ENCODE measurements at places on chromosomes 5 and 9.

GRCh38 chr9:129696944-129697655 is 31.7 kb downstream of the PRRX2 start:
- DNase-seq = no peak

- no peak for DNase-seq
Measured at GRCh38 chr5:43639566-43639965, 36.6 kb downstream of the NNT start.

- no peak for DNase-seq
Measured at GRCh38 chr9:19445452-19445851, 36.6 kb downstream of the ACER2 start.

DNA sequence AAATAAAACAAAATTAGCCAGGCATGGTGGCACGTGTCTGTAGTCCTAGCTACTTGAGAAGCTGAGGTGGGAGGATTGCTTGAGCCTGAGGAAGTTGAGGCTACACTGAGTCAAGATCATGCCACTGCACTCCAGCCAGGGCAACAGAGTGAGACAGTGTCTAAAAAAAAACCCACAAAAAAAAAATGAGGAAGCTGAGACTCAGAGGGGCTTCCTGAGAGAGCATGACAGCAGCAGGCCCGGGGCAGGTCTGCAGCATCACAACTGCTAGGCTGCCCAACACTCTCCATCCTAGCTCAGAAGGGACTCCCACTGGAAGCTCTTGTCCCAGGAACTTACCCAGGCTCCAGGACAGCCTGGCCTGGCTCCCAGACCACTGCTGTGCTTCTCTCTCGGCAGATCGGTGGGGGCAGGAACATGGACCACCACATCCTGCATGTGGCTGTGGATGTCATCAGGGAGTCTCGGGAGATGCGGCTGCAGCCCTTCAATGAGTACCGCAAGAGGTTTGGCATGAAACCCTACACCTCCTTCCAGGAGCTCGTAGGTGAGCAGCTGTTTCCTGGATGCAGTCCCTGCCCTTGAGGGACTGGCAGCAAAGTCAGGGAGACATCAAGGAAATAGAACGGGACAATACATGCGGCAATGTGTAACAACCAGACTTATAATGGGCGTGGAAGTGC is 19.1 kb downstream of the PTGS1 start:
- DNase-seq = no peak

DNA sequence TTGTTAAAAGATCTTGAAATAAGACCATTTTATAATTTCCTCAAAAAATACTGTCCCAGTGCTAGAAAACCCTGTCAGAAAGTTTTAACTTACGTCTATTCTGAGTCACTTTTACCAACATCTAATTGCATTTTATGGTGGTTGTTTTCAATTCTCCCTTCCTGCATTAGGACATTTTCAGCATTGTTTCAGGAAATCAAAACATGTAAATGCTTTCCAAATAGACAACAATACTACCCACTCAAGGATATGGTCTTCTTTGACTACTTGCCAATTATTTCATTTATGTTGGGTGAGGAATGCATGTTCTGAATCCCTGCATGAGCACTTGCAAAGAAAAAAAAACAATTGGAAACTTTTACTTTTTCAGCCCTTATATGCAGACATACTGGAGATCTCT is 284.6 kb upstream of the PDE4D start:
- DNase-seq = no peak

DNA sequence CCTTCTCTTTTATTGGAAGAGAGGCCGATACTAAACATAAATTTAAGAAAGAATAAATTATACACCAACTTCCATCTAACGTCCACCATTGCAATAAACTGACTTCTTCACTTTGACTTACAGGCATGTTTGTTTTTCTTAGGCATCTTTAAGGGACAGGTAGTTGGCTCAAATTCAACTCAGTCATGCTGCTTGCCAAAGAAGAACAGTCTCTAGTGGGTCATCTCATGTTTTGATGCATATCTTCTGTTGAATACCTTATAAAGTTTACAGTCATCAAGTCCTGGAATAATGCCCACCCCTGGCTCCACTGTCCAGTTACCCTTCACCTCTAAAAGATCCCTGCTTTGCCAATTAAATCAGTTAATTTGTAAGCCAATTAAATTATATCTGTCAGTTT is 328.2 kb upstream of the GRAMD2B start:
- DNase-seq = no peak

DNA sequence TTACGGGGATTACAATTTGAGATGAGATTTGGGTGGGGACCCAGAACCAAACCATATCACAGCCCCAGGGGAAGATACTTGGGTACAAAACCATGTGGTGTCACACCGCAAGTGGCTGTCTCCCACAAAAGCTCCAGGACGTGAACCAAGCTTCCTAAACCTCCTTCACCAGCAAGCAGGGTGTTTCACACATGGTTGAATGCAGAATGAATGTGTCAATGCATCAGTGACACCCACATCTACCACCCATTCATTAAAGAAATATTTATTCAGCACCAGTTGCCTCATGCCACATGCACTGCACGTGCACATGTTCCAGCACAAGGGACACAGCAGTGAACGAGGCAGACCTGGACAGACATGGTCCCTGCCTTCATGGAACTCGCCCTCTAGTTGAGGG is 70.9 kb upstream of the SPOCK1 start:
- no peak for DNase-seq

GRCh38 chr9:97510797-97511654 is 9.6 kb downstream of the TMOD1 start:
- DNase-seq = no peak

GRCh38 chr9:4689687-4690104 is 10.3 kb downstream of the CDC37L1 start:
- no peak for DNase-seq

DNA sequence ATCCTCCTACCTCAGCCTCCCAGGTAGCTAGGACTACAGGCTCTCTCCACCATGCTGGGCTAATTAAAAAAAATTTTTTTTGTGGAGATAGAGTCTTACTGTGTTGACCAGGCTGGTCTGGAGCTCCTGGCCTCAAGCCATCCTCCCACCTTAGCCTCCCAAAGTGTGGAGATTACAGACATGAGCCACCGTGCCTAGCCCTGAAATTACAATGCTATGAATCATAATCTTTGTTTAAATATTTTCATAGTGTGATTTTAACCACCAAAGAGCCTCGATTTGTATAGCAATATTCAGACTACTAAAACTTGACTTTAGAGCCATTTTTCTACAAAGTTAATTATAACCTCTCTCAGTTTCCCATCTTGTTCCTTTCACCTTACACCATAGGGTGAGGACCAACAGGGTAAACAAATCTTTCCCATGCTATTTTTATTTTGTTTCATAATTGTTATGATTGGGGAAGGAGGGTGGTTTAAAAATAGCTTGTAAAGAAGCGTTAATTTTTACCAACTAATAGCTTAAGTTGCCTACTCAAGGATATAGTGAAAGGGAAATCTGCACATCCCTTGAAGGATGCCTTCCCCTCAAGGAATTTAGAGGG is 32.7 kb downstream of the UBE2D2 start:
- DNase-seq = no peak

- no peak for DNase-seq
Measured at GRCh38 chr9:79408200-79408599, 163.6 kb upstream of the TLE4 start.

- DNase-seq = no peak
Measured at GRCh38 chr9:122863407-122863806, 35.0 kb upstream of the PDCL start.

GRCh38 chr5:177607452-177608192 is 7.7 kb downstream of the B4GALT7 start:
- peak; percentile 68 for DNase-seq

- DNase-seq = no peak
Measured at GRCh38 chr5:102277144-102277543, 18.9 kb downstream of the SLCO4C1 start.

DNA sequence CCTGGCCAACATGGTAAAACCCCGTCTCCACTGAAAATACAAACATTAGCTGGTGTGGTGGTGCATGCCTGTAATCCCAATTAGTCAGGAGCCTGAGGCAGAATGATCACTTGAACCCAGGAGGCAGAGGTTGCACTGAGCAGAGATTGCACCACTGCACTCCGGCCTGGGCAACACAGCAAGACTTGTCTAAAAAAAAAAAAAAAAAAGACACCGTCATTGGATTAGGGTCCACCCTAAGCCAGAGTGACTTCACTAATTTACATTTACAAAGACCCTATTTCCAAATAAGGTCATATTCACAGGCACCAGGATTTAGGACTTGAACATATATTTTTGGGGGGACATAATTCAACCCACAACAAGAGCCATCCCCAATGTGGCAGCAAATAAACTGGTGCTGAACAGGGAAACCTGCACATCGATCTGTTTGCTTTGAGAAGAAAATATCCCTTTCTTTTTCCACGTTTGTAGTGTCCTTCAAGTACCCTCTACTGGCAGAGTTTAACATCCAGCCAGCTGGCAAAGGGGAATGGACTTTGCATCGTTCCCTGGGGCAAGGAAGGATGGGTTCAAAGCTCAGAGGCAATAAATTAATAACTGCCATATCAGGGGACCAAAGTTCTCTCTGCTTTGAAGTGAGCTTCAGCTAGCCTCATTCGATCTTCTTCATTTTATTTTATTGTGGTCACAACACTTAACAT is 3.7 kb upstream of the DNAJC25 start:
- no peak for DNase-seq

DNA sequence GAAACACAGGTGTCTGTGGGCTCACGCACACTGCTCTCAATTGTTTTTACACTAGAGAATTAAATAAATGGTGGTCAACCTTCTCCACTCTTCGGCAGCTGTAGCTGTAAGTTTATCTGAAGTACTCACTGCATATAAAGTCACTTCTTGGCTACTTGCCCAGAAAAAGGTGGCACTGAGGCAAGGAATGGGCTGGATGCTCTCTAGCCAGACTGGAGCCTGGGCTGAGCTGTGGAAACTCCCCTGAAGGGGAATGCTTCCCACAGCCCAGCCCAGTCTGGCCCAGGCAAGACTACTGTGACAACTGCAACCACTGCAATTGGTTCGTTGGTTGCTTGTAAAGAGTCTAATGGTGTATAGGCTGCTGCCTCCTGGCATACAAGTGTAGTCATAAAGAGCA is 4.5 kb downstream of the LEAP2 start:
- DNase-seq = no peak

DNA sequence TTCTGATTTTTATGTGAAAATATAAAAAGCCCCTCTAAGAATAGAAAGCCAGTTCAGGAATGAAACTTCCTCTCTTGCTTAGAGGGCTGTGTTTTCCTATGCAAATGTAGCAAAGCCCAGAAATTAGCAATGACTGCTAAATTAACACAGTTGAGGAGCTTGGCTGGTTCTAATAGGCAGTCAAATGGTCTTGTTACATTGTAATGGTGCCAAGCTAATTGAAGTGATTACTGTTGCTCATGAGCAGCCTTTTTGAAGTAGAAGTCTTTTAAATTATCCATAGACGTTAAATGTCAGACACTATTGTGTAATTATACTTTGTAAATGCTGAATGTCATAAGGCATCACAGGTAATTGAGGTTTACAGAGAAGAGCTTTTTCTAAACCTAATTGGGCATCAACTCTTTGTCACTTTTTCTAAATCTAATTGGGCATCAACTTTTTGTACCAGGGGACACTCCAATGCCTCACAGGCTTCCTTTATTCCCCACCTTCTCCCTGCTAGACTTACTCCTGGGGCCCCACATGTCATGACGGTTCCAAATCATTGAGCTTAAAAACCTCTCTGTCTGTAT is 229.1 kb downstream of the PSAT1 start:
- DNase-seq = no peak

All from NCI-H1694 treated with DMSO at 0.1 percent for 48 hours (cell line).